ENCODE measurements at places on chromosomes 5 and 9. TPM values are rescaled to one million over a fixed set of nuclear protein-coding genes. Genes with fewer than 3 reads are reported as not detected.

DNA sequence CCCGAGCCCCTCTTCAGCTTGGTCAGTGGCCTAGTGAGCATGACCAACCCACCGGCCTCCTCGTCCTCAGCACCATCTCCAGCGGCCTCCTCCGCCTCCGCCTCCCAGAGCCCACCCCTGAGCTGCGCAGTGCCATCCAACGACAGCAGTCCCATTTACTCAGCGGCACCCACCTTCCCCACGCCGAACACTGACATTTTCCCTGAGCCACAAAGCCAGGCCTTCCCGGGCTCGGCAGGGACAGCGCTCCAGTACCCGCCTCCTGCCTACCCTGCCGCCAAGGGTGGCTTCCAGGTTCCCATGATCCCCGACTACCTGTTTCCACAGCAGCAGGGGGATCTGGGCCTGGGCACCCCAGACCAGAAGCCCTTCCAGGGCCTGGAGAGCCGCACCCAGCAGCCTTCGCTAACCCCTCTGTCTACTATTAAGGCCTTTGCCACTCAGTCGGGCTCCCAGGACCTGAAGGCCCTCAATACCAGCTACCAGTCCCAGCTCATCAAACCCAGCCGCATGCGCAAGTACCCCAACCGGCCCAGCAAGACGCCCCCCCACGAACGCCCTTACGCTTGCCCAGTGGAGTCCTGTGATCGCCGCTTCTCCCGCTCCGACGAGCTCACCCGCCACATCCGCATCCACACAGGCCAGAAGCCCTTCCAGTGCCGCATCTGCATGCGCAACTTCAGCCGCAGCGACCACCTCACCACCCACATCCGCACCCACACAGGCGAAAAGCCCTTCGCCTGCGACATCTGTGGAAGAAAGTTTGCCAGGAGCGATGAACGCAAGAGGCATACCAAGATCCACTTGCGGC lies 1.8 kb downstream of the EGR1 start:
- no peak for DNase-seq
- peaks cover 13% of the 10 kb centered on the region for H3K4me1 ChIP-seq

GRCh38 chr5:173891308-173892116 lies 3.4 kb downstream of the CPEB4 start:
- no peak for DNase-seq
- peak overlapping the region; percentile 48 for H3K4me3 ChIP-seq
- H3K27me3 ChIP-seq = peaks cover 7% of the 10 kb centered on the region
- peaks cover 2% of the 10 kb centered on the region for H3K36me3 ChIP-seq
- peak overlapping the region; percentile 0 for H3K27ac ChIP-seq

Gene RMRP
- not detected for polyA plus RNA-seq

Gene CRHBP
- polyA plus RNA-seq = not detected

Gene TRMO
- polyA plus RNA-seq = 5.9 TPM

Gene KLF4
- 2.1 TPM for polyA plus RNA-seq

GRCh38 chr5:31104775-31105174 lies 88.7 kb upstream of the CDH6 start:
- H3K27me3 ChIP-seq = no peaks in the 10 kb centered on the region
- H3K27ac ChIP-seq = no peak overlapping the region
- no peaks in the 10 kb centered on the region for H3K36me3 ChIP-seq
- no peak for DNase-seq
- no peak overlapping the region for H3K4me3 ChIP-seq

DNA sequence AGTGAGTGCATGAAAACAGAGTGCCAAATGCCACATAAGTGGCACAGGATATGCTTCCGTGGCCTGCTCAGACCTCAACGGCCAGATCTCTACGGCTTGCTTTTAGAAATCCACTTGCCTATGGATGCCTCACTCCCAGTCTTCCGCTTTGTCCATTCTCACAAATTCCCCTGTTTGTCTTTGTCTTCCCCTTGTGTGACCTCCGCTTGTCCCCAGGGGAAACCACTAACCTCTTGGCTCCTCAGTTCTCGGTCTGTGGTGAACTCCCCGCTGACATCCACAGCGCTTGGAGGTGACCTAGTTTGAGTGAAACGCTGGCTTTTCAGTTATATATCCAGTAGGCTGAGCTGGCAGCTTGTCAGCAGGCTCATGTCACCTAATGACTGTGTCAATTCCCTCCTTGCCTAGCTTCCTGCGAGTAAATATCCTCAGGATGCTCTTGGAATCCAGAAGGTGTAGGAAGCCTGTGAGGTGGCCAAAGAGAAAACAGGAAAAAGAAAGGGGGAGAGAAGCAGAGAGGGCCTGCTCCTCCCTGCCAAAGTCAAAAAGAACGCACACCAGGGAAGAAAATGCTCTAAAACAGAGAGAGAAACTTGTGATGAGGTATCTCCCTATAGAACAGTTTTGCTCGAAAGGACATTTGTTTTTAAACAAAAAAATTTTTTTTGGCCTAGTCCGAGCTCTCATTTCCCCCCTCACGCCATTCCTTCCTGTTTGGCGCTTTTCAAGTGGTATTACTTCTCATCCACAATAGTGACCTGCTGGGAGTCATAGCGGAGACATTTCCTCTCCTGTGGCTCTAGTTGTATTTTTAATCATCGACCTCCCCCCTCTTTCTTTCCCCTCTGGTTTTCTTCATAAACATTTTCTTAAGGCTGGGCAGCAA lies 101.6 kb upstream of the SPRY4 start:
- DNase-seq = peak; percentile 68
- H3K4me3 ChIP-seq = peak overlapping the region; percentile 74
- H3K27ac ChIP-seq = peak overlapping the region; percentile 86
- H3K36me3 ChIP-seq = peaks cover 8% of the 10 kb centered on the region

DNA sequence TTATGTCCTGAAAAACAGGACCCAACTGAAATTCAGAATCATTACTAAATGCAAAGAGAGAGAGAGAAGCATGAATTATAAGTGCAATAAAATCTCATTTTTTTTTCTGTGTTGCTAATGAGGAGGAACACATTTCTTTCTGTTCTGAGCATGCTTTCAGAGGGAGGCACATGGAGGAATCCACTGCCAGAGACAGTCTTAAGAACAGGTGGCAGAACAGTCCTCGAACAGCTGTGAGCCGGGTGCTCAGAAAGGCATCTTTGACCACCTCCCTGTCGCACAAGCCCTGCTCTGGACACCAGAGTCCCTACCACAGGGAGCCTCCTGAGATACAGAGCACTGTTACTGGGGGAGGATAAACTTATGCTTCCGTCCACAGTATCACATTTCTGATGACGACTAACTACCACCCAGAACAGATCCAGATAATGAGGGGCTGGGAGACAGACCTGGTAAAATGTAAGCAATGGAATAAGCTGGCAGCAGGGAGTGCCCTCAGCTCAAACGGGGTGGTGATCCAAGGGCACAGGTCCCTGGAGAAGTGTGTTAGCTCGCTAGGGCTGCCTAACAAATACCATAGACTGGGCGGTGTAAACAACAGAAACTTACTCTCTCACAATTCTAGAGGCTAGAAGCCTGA lies 134.0 kb downstream of the SLC1A3 start:
- peaks cover 18% of the 10 kb centered on the region for H3K27me3 ChIP-seq
- H3K27ac ChIP-seq = no peak overlapping the region
- peaks cover 13% of the 10 kb centered on the region for H3K4me1 ChIP-seq
- DNase-seq = no peak
- H3K36me3 ChIP-seq = no peaks in the 10 kb centered on the region

DNA sequence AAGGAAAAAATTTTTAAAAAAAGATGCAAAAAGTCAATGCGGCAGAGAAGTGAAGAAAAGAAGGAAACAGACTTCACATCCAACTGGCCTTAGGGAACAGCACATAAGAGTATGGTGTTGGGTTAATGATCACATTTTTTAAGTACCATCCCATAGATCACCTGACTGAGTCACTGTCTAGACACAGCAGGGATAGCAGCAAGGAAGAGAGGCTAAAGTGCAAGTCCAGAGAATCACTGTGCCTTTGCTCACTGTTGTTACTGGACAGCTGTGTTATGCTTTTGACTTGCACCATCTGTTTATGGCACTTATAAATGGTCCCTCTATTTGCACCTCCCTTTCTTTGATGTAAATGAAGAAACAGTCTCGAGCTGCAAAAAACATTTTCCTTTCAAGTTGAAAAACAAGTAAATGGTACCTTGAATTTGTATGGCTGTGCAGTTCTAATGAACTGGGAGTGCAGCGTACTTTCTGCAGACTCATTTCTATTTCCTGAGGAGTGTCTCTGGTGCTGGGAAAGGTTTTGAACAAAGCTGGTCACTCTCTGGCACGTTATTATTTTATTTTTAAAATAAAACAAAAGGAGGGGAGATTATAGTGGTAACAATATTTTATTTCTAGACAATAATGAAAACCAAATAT lies 84.2 kb downstream of the TRPM6 start:
- no peaks in the 10 kb centered on the region for H3K36me3 ChIP-seq
- DNase-seq = no peak
- H3K4me3 ChIP-seq = no peak overlapping the region
- no peaks in the 10 kb centered on the region for H3K4me1 ChIP-seq
- peaks cover 6% of the 10 kb centered on the region for H3K27me3 ChIP-seq

Gene SLC36A2
- not detected for polyA plus RNA-seq

DNA sequence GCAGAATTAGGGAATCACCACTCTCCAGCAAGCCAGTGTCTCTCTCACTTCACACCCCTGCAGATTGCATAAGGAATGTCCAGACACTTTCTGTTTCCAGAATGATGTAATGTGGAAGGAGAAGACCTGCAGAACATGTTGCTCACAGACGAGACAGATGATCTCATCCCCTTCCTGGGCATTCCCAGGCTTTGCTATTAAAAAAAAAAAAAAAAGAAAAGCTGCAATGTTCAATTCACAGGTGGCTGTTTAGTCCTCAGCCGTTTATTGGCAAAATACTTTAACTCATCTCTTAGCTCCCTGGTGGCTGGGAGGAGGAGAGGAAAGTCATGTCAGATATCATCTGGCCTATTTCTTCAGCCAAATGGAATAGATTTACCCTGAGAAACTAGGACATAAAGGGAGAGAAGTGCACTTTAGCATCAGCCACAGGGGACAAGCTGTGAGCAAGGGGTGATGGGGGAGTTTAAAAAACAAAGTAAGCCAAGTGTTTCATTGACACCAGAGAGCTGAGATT lies 95.9 kb upstream of the TNC start:
- H3K4me1 ChIP-seq = no peaks in the 10 kb centered on the region
- H3K4me3 ChIP-seq = no peak overlapping the region
- peaks cover 9% of the 10 kb centered on the region for H3K27me3 ChIP-seq
- no peak for DNase-seq

GRCh38 chr5:270340-270739 lies 1.1 kb upstream of the PDCD6 start:
- peak overlapping the region; percentile 94 for H3K4me3 ChIP-seq
- peaks cover under 1% of the 10 kb centered on the region for H3K36me3 ChIP-seq
- no peak for DNase-seq
- peak overlapping the region; percentile 68 for H3K27ac ChIP-seq
- peaks cover 42% of the 10 kb centered on the region for H3K4me1 ChIP-seq

- H3K4me3 ChIP-seq = no peak overlapping the region
- no peak overlapping the region for H3K27ac ChIP-seq
- no peaks in the 10 kb centered on the region for H3K4me1 ChIP-seq
These were observed 23.8 kb upstream of the DAB2 start for GRCh38 chr5:39448506-39449128.

- H3K4me1 ChIP-seq = peaks cover 48% of the 10 kb centered on the region
- peaks cover 20% of the 10 kb centered on the region for H3K27me3 ChIP-seq
- H3K27ac ChIP-seq = peak overlapping the region; percentile 98
These were observed 1.0 kb upstream of the FAM13B start for GRCh38 chr5:138033907-138034306.

GRCh38 chr5:61609840-61610677 lies 278.0 kb downstream of the ZSWIM6 start:
- no peaks in the 10 kb centered on the region for H3K4me1 ChIP-seq
- H3K36me3 ChIP-seq = no peaks in the 10 kb centered on the region
- H3K4me3 ChIP-seq = no peak overlapping the region
- peaks cover 3% of the 10 kb centered on the region for H3K27me3 ChIP-seq
- H3K27ac ChIP-seq = no peak overlapping the region
- DNase-seq = no peak

DNA sequence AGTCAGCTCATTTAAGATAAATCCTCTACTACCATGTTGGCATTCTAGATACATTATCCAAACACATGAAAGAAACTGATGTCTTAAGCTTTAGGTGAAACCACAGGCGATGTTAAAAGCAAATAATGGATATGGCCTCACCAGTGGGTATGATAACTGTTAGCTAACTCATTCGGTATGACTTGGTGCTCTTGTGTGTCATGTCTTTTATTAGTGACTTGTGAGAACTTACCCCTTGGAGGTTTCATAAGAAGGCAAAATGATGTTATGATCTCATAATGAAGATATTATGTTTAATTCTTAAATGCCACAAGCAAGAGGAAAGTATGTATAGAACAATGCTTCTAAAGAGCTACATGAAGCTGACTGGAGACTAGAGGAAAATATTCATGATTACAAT lies 1227.0 kb downstream of the EFNA5 start:
- H3K27me3 ChIP-seq = no peaks in the 10 kb centered on the region
- no peak overlapping the region for H3K4me3 ChIP-seq
- no peaks in the 10 kb centered on the region for H3K36me3 ChIP-seq
- no peak overlapping the region for H3K27ac ChIP-seq

DNA sequence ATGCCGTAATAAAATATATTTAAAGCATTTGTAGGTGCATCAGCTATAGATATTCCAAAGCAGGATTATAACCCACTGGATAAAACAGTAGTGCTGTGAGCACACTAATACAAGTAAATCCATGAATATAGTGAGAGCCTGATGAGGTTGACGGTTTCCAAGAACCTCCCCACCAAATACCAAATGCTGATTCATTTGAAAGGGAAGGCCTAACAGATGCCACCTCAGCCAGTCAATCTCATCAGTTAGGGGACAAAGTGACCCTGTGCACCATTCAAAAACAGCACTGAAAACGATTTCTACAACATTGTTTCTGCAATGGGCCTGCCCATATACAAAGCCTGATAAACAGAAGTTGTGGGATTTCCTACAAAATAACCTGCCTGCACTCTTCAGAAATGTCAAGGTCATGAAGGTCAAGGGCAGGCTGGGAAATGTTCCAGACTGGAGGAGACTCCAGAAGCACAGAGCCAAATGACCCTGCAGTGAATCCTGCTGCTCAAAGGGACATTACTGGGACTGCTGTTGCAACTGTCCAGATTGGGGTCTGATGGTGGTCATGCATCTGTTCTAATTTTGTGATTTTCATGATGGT lies 69.6 kb downstream of the ROR2 start:
- DNase-seq = no peak
- H3K4me3 ChIP-seq = no peak overlapping the region
- H3K36me3 ChIP-seq = no peaks in the 10 kb centered on the region

Gene NR5A1
- not detected for polyA plus RNA-seq

- peaks cover 9% of the 10 kb centered on the region for H3K27me3 ChIP-seq
- DNase-seq = no peak
- H3K4me1 ChIP-seq = no peaks in the 10 kb centered on the region
These were observed 16.0 kb downstream of the TMEM174 start for GRCh38 chr5:73188764-73189531.

GRCh38 chr9:129752900-129753729 lies at the start of gene PTGES:
TSS of gene PTGES (minus strand) at chr9:129753042. CDS start at chr9:129753012, 30 bp downstream.
- H3K36me3 ChIP-seq = no peaks in the 10 kb centered on the region
- H3K27ac ChIP-seq = no peak within 1 kb of the TSS
- DNase-seq = peak; percentile 15
- H3K4me1 ChIP-seq = peaks cover 4% of the 10 kb centered on the region
- peaks cover 9% of the 10 kb centered on the region for H3K27me3 ChIP-seq

Gene HAVCR2
- 130 TPM for polyA plus RNA-seq

- no peak overlapping the region for H3K27ac ChIP-seq
- DNase-seq = no peak
- no peaks in the 10 kb centered on the region for H3K36me3 ChIP-seq
- no peaks in the 10 kb centered on the region for H3K4me1 ChIP-seq
These were observed 57.8 kb downstream of the NRG2 start for GRCh38 chr5:139985290-139985689.

- no peak overlapping the region for H3K27ac ChIP-seq
- H3K27me3 ChIP-seq = no peaks in the 10 kb centered on the region
- no peaks in the 10 kb centered on the region for H3K4me1 ChIP-seq
These were observed 23.3 kb downstream of the DMRT2 start for GRCh38 chr9:1073497-1073896.
